ENCODE measurements at places on chromosomes 6 and 20.

- DNase-seq: no peak
Observed at GRCh38 chr20:24768201-24768636, 180.8 kb upstream of the CST7 start.

GRCh38 chr6:143279385-143279784, 171.1 kb downstream of the ADAT2 start:
- no peak for DNase-seq

GRCh38 chr20:56423211-56423610, 11.2 kb downstream of the CASS4 start:
- DNase-seq: no peak

- DNase-seq: no peak
Observed at GRCh38 chr20:21129861-21130260, 4.0 kb downstream of the KIZ start.

- DNase-seq: no peak
Observed at GRCh38 chr6:127458222-127458621, 967 bp downstream of the KIAA0408 start.

DNA sequence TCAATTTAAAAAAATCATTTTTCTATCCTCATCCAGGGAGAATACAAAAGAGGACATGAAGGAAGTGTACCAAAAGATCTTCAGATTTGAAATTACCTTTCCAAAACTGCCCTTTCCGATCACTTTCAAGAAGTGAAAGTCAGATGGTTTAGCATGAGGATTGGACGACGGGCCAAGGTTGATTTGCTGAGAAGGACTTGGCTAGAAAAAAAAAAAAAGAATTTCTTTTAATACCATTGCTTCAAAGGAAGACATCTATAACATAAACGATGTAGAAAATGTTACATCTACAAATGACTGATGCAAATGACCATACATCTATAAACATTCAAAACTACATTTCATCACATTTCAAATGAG, 120.9 kb upstream of the SLC2A12 start:
- no peak for DNase-seq

GRCh38 chr6:89928604-89929003, 34.3 kb downstream of the GJA10 start:
- no peak for DNase-seq

- DNase-seq: no peak
Observed at GRCh38 chr6:169701311-169701953, 397 bp downstream of the WDR27 start.

GRCh38 chr6:54467384-54467783, 159.1 kb downstream of the TINAG start:
- DNase-seq: no peak

DNA sequence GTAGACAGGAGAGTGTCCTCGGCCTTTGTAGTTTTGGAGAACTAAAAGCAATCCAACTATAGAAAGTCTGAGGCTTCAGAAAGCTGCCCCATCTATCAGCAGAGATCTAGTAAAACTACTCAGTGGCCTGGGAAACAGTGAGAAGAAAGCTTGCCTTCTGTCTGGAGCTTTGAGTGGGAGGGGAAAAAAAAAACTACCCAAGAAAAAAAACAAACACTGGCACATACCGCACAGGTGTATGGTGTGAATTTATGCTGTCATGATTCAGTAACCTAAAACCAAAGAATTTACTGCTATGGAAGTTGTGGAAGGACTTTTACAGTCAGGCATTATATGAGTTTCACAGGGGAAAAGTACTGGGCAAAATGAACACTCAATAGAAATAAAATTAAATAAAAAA, 280.5 kb downstream of the ADGRB3 start:
- DNase-seq: no peak

DNA sequence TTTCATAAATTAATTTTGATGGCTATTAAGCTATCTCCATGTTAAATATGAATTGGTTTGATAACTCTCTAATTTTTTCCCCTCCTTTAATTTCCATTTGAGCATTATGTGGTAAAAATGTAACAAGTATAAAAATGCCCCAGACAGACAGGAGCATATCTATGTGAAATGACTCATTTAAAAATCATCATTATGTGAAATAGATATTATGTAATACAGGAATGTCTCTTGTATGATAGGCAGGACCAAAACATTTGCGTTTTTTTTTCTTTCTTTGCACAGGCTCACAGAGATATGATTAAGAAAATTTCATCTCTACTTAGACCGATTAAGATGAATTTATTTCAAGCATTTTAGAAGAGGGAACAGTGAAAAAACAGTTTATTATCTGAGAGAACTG, 95.8 kb downstream of the AKAP7 start:
- DNase-seq: no peak

- DNase-seq: no peak
Observed at GRCh38 chr6:85404564-85405174, 45.2 kb upstream of the NT5E start.

DNA sequence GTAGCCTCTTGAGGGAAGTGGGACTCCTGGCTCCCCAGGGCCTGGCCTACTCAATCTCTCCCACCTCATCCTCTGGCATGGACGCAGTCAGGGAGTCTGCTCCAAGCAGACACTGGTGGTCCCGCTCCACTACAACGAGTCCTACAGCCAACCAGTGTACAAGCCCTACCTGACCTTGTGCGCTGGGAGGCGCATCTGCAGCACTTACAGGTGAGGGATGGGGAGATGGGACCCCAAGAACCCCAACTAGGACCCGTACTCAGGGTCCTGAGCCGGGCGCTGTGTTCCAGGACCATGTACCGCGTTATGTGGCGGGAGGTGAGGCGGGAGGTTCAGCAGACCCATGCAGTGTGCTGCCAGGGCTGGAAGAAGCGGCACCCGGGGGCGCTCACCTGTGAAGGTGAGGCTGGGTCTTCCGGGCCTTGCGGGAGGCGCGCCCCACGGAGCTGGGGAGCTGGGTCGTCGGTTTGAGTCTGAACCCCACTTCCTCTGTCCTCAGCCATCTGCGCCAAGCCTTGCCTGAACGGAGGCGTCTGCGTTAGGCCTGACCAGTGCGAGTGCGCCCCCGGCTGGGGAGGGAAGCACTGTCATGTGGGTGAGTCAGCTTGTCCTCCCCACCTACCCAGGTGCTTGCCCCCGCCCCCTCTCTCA, 2.1 kb downstream of the EGFL8 start:
- DNase-seq: no peak

DNA sequence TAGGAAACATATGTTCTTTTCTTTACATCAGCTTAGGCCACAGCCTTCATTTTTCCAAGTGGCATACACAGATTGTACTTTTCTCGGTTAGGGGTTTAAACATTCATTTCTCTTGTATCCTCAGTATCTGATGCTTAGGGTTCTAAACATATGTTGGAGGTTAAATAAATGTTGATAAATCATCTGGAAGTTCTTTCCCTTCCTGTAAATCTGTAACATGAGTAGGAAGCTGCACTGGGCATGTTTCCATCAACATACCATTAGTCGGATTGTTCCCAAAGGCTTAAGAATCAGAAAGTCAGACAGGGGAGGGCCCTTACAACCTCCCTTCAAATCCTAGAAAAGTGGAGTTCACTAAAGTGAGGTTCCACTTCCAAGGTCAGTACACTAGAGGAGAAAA, 54.8 kb upstream of the BCLAF1 start:
- no peak for DNase-seq

DNA sequence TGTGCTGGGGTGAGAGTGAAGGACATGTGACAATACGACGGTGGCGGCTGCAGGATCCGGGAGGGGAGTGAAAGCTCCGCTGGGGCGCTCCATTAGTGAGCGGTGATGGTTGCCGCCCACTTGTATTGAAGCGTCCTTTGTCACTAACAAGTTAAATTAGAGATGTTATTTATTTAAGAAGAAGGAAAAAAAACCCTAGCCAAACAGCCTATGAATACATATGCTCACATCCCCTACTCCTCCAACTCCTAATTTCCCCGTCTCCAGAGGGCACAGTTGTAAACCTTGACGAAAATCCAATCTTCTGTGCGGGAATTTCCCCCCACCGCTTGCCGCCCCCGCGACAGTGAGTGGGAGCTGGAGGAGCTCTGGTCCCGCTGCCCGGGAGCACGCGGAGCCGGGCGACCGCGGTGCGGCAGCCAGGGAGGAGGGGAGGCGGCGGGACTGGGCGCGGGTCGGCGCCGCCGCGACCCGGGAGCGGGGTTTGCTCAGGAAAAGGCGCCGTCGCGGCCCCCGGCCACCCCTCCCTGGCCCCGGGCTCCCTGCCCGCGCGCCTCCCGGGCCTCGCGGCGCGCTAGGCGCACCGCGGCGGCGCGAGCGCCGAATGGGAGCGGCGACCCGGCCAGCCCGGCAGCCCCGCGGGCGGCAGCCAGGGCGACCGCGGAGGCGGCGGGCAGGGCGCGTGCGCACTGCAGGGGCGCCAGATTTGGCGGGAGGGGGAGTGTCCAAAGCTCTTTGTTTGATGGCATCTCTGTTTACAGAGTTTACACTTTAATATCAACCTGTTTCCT, at the start of gene MYB:
Gene MYB (plus strand): TSS at position 767 of the 791 bp plus-strand sequence. CDS start 206 bp downstream, outside the sequence.
- peak; percentile 87 for DNase-seq

Measured in GM06990 (cell line).